ENCODE measurements at places on chromosomes 3 and 15.

GRCh38 chr15:48899793-48900192, 21.9 kb downstream of the EID1 start:
- DNase-seq: no peak

GRCh38 chr3:55270976-55271375, 216.1 kb downstream of the WNT5A start:
- DNase-seq: peak; percentile 31

- peak; percentile 78 for DNase-seq
Observed at GRCh38 chr3:71694358-71694999, 30.7 kb downstream of the EIF4E3 start.

DNA sequence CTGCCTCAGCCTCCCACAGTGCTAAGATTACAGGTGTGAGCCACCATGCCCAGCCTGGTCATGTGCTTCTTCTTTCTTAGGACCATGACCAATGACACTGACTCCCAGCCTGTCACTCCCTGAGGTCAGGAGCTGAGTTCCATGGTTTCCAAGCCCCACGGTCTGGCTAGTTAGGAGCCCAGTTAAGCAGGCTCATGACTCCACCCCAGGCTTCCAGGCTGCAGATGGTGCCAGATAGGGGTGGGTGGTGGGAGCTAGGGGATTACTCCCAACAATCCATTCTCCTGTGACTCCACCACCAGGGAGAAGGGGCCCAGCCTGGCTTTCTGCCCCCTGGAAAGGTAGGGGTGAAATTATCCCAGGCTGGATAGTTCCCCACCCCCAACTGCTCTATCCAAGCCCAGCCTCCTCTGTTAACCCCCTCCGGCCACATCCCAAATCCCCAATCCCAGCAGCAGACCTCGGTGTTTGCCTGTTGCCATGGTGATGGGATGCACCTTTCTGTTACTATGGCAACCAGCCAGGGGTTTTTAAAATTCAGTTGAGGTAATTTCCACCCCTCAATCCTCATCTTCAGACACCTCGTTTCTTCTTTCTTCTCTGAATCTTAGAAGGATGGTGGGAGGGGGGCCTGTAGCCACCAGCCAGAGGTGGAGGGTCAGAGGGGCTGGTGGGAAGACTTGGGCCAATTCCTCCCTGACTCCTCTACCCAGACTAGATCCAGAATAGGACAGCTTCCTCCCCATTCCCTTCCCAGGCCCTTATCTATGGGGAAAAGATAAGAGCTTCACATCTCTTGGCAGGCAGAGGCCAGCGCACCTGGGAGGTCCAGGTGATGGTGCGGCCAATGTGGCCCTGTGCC, 22.5 kb upstream of the SEMA3F start:
- no peak for DNase-seq

- DNase-seq: no peak
Observed at GRCh38 chr3:177713928-177714900, 516.9 kb upstream of the TBL1XR1 start.

- DNase-seq: peak; percentile 56
Observed at GRCh38 chr3:191235331-191236314, 36.6 kb downstream of the OSTN start.

- DNase-seq: no peak
Observed at GRCh38 chr15:40043927-40044716, 5.1 kb upstream of the SRP14 start.

DNA sequence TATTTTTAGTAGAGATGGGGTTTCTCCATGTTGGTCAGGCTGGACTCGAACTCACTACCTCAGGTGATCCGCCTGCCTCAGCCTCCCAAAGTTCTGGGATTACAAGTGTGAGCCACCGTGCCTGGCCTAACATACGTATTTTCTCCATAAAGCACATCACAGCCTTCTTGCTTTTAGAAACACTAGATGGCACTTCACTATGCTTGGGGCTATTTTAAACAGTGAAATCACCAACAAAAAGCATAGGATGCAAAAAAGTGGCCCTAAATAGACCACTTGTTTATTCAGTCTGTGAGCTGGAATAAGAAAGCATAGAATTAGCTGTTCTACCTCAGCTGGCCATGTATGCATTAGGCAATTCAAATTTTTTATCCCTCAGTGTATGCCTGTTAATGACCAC, 46.0 kb downstream of the PRICKLE2 start:
- DNase-seq: no peak

DNA sequence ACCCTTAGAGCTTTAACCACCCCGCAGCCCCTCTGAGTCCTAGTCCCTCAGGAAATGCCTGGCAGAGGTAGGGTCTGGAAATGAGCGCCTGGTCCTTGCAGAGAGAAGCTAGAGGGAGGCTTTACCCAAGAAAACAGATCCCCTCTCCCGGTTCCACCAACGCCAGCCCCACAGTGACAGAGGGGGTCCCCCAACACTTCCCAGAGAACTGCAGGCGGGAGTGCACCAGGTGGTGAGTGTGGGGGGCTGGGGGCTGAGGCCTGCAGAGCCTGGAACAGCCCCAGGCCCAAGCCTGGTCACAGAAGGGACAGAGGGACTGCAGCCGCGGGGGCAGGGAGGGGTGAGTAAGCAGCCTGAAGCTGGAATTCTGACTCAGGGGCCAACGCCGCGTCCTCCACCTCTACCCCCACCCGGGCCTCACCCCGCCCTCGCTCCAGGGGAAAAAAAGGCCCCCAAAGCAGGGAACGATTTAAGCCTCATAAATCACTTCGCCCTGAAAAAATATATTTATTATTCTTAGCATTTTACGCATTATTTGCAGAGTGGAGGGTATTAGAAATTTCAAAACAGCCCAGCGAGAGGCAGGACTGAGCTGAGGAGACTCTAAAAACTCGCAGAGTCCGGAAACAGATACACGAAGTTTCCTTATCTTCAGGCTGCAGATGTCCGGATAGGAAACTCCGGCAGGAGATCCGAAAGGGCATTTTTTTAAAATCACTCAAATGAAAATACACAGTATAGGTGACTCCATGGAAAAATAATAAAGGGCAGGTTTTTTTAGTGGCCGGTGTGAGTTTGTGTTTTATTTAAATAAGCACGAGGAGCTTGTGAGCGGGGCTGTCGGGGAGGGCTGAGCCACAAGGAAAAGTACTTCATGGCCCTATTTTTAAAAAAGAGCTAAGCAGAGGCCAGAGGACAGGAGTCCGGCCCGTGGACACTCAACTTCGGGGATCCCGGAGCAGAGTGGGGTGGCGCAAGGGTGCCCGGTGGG, 10.0 kb downstream of the GATA2 start:
- peak; percentile 40 for DNase-seq

- DNase-seq: no peak
Observed at GRCh38 chr15:49148727-49149126, 6.7 kb downstream of the COPS2 start.
